ENCODE measurements at places on chromosomes 12 and 14.
A peak's percentile ranks its signal among the peaks of the same experiment; 100 is the strongest.

DNA sequence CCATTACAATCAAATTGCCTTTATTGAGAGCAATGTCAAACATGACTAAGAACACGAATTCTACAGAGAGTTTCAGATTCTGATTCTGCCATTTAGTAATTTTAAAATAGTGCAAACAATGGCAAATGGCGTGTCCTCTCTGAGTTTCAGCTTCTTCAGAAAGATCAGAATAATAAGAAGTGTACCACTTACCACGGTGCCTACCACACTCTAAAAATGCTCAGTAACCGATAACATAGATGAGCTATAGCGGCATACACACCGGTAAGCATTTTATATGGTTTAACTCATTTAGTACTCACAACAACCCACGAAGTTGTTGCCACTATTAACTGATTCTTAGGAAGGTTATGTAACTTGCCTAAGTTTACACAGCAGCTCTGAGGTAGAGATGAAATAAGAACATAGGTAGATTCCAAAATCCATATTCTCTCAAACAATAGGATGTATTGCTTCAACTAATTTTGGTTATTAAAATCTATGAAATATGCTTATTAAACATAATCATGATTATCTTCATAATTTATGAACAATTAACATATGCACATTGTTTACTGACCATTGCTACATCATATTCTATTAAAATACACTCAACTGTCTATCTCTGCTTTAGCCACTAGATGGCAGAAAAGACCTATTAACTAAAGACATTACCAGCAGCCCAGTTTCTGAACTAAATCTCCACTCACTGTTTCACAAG lies 38.3 kb downstream of the SLC6A15 start:
- DNase-seq = peak; percentile 36

GRCh38 chr12:109258607-109259544 lies 50.2 kb downstream of the FOXN4 start:
- no peak for DNase-seq

DNA sequence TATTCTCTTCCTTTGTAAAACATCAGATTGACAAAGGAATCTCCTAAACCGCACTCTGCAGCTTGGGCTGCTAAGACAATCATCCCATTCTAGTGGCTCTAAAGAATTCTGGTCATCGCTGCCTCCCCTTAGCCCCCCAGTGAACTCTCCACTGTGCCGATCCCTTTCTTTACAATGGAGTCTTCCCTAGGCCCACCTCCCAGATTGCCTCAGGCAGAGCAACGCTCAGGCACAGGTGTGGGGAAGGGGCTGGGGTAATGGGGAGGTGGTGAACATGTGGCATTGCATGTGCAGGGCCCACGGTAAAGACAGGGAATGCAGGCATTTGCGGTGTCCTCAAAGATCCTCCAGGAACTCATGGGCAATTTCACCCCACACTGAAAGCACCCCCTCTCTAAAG lies 86.3 kb downstream of the PLEKHG3 start:
- no peak for DNase-seq

GRCh38 chr12:57832966-57833365 lies 13.6 kb downstream of the CTDSP2 start:
- no peak for DNase-seq

- peak; percentile 14 for DNase-seq
These were observed 119.2 kb upstream of the EVL start for GRCh38 chr14:99945732-99946651.

- DNase-seq = peak; percentile 51
These were observed 21.1 kb upstream of the KRT8 start for GRCh38 chr12:52925717-52926595.

DNA sequence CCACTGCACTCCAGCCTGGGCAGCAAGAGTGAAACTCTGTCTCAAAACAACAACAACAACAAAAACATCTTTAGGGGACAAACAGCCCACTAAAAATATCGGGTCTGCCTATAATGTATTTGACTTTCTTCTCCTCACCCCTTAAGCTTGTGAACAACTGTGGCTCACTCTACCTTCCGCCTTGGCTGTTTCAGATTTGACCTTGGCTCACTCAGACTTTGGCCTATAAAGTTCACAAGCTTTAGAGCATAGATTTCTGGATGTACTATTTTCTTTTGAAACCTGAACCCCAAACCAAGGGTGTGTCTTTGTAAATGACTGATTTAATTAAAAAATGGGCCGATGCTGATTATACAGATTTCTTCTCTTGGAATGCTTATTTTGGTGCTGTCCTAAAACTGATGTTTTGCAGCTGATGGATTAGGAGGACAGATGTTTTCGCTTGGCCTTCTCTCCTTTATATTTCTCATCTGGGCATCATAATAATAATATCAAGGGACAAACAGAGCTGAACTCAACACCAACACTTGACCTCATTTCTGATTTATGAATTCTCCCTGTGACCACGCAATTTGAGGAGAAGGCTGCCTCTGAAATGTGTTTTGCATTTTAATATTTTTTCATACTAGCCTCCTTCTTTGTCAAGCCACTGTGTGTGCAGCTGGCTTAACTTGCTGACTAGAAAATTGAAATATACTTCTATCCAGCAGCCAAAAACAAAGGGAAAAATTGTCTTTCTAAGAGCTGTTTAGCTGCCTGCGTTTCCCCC lies 40.2 kb upstream of the RASSF3 start:
- DNase-seq = no peak

DNA sequence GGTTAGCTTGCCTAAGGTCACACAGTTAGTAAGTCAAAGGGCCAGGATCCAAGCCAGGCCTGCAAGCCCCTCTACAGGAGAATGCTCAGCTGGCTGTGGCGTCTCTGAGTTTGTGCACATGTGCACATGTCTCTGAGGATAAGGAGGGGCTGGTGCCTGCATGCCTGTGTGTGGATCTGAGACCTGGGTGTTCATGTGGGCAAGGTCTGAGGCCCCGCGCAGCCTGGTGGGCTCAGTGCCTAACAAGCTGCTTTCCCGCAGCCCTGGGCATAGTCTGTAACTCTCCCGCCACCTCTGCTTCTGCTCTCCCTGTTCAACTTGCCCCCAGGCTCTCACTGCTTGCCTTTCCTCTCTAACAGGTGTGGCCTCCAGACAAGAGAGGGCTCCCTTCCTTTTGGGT lies 4.3 kb upstream of the SLC6A12 start:
- DNase-seq = no peak

DNA sequence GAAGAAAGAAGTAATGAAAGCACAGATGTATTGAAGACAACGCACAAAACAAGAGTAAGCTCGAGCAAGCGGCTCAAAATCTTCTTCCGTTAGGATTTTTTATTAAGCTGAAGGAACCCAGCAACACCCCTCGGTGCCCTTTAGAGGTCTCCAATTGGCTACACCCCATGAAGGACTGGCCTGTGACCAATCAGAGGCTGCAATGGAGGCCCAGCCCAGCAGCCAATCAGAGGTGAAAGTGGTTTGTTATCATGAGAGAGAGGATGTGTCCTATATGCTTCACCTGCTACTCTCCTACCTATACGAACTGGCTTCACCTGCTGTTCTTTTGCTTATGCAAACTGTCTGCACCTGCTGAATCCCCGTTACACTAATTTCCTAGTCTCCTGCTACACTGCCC lies 358.8 kb downstream of the C12orf50 start:
- DNase-seq = no peak

- DNase-seq = no peak
These were observed 313.1 kb downstream of the ADGRD1 start for GRCh38 chr12:131266591-131267467.

GRCh38 chr14:103836976-103837725 lies 10.2 kb downstream of the PPP1R13B start:
- DNase-seq = no peak

DNA sequence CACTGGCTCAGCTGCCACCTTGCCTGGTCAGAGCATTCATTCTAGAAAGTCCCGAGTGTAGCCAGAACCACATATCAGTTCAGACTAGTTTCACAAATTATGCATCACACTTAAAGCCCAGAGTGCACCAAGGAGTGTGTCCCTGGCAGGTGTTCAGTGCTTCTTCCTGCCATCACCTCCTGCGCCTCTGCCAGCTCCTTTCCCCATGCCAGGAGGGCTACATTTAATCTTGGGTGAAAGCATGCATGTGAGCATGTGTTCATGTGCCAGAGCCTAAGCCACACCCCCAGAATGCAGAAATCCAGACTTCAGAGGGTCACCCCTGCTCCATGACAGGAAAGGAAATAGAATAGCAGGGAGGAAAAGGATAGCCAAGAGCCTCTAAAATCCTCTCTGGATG lies 381.6 kb downstream of the DPF3 start:
- no peak for DNase-seq

DNA sequence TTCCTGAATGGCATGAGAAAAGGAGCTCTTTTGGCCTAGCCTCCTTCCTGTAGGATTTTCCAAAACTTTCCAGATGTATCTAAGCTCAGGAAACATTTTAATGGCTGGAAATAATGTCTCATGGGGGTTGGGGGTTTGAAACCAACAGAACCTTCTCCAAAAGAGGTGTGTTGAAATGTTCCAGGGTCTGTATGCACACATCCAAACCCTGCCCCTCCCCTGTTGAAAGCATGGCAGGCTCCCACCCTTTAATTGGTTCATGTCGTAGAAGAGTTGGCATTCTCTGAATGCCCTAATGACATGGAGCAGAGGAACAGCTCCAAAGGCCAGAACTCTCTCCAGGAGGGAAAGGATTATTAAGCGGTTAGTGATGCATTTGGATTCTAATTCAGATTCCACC lies 353.2 kb downstream of the ZFP36L1 start:
- DNase-seq = no peak

DNA sequence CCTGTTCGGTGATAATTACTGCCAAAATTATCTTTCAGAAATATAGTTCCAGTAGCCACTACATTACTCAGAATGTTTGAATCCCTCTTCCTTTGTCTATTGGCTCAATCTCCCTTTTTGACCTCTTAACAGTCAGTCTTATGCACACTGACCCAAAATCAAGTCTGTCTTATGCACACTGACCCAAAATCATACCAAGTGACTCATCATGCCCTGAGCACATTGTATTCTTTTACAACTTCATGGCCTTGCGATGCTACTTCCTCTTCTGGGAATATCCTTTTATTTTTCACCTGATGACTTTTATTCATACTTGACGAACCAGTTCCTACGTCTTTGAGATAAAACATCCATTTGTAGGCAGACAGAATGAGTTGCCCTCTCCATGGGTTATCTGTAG lies 182.3 kb downstream of the NPAS3 start:
- DNase-seq = peak; percentile 48

DNA sequence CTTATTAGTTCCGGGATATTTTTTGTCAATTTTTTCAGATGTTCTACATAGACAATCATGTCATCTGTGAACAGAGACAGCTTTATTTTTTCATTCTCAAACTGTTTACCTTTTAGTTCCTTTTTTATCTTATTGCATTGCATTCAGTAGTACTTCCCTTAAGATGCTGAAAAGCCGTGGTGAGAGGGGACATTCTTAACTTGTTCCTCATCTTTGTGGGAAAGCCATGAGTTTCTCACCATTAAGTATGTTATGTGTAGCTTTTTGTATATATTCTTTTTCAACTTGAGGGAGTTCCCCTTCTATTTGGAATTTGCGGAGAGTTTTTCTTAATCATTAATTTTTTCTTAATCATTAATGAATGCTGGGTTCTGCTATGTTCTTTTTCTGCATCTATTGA lies 1727.1 kb upstream of the SEL1L start:
- DNase-seq = no peak

GRCh38 chr12:31298515-31298910 lies 27.4 kb downstream of the SINHCAF start:
- DNase-seq = no peak

DNA sequence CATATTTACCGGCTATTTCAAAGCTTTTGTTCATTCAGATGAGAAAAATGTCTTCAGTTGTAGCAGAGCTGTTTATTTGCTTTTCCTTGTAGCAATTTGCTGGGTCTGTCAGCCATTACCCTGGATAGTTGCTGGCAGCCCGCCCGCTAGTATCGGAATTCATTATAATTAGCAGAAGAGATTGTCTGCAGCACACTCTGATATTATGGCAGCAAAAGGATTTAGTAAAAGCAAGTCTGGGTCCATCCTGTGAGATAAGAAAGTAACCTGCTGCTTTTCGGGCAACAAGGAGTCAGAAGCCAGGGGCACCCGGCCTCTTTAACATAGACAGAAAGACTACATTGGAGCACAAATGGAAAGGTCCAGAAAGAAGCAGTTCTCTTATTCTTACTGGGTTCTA lies 6.1 kb upstream of the SLC35E3 start:
- DNase-seq = no peak

GRCh38 chr14:91545946-91546716 lies 36.0 kb upstream of the PPP4R3A start:
- DNase-seq = no peak

- peak; percentile 68 for DNase-seq
These were observed 5.8 kb upstream of the PHLDA1 start for GRCh38 chr12:76037130-76038103.

DNA sequence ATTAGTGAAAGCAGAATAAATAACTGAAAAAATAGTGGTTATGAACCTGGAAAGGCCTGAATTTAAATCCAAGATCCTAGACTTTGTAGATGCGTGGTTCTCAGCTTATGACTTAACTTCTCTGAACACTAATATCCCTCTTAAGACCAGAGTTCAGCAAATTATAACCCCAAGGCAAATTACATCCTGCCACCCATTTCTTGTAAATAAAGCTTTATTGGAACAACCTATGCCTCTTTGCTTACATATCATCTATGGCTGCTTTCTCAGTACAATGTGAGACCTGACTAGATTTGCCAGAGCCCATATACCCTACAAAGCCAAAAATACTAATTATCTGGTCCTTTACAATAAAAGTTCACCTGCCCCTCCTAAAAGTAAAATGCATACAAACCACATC lies 199.1 kb downstream of the MED13L start:
- DNase-seq = no peak

DNA sequence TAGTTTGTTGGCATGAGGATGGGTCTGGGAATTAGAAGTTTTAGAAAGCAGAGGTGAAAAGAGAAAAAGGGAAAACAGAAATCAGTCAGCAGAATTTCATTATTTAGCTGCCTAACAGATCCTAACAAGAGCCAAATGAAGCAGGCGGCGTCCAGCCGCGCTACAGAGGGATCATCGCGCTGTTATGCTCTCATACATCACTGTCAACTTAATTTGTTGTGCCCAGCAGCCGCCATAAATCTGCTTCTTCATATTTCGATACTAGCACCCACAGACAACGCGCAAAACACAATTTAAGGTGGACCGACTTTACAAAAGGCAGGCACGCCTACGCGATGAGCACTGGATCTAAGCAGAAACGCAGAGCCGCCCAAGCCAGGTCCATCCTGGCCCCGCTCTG lies 66.7 kb downstream of the SETD3 start:
- no peak for DNase-seq

DNA sequence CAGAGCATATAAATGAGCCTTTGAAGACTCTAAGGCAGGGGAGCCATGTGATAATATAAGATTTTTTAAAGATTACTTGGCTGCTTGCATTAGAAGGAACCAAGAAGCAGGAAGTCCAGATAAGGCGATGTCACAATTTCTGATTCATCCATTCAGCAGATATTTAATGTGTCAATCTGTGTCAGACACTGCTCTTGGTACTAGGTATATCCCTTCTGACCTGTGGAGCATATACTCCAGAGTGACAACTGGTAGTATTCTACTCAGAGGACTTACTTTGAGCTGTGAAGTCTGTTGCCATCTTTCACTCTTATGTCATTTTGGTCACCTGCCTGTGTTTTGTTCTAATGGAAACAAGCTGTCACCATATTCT lies 10.7 kb downstream of the EID3 start:
- peak; percentile 36 for DNase-seq

GRCh38 chr12:42525444-42525843 lies 64.1 kb downstream of the PRICKLE1 start:
- no peak for DNase-seq

- peak; percentile 52 for DNase-seq
These were observed 2.8 kb upstream of the CLEC9A start for GRCh38 chr12:10027721-10028120.

All from HT1080 (cell line).